Activated naive CD8-positive, alpha-beta T cell treated with anti-CD3 and anti-CD28 coated beads for 36 hours (primary cell): ENCODE measurements at places on chromosomes 12 and 14. TPM values are rescaled to one million over a fixed set of nuclear protein-coding genes. Genes with fewer than 3 reads are reported as not detected.

- H3K27me3 ChIP-seq = peaks cover 14% of the 10 kb centered on the region
- H3K36me3 ChIP-seq = no peaks in the 10 kb centered on the region
Measured at GRCh38 chr14:23052182-23052623, 5.1 kb downstream of the CDH24 start.

The LRRC43 gene
- 0.23 TPM for total RNA-seq

GRCh38 chr12:132563911-132564310 is 46.5 kb downstream of the LRCOL1 start:
- H3K4me1 ChIP-seq = peaks cover 5% of the 10 kb centered on the region
- H3K4me3 ChIP-seq = no peak overlapping the region
- DNase-seq = no peak

DNA sequence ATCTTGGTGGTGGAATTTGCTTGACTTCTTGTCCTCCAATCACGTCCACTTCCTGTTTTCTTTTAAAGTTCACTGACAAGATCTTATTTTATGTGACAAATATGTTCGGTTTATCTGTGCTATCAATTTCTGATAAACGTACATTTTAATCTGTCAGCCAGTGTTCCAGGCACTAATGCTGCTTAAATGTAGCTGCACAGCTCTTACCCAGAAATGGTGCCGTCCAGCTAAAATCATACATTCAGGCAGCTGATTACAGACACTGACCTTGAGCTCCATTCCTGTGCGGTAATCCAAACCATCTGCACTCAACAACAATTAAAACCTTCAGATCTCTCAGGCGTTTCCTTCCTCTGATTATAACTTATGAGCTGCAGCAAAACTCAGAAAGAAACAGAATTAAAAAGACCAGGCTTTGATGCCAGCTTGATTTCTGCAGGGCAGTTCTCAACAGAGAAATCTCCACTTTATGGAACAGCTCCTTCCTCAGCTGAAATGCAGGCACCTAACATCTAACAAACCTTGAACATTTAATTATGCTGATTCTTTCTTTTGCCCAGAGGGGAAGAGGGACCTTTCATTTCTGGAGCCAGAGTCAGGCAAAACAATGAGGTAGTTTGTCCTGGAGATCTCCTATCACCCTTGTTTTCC is 26.4 kb upstream of the RASSF3 start:
- peak overlapping the region; percentile 59 for H3K4me3 ChIP-seq
- DNase-seq = no peak

DNA sequence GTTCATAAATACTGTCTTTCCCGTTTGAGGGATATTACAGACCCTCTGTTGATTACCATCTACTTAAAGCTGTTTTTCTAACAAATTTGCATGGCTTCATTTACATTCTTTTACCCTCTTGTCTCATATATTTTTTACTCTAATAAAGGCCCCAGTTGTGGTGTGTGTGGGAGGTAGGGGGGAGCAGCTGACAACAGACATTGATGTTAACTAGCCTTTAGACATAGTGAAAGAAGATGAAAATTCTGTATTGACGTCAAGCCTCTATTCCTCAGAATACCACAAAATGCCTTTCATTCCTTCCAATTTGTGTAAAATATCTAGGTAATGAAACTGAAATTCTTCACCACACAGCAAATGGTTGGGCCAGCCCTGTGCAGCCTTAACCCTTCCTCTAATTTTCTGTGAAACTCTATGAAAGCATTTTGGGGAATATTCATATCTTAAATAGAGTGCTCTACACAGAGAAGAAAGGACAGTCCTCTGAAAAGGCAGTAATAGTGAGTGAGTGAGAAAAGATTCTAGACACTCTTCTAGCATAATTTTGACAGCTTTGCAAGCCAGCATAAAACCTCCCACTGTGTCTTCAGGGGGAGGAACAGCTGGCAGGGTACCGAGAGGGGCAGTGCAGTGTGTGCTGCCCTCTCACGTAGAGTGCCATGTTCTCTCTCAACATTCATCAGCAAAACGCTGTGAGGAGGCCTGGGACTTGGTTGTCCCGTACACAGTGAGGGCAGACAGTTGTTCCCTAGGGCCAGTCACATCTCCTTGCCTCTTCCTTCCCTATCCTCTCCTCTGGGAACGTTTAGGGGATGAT is 20.1 kb upstream of the CERS5 start:
- DNase-seq = no peak
- H3K36me3 ChIP-seq = peaks cover 4% of the 10 kb centered on the region
- H3K27ac ChIP-seq = peak overlapping the region; percentile 78
- no peak overlapping the region for H3K4me3 ChIP-seq
- H3K4me1 ChIP-seq = peaks cover 30% of the 10 kb centered on the region

The POTEM gene
- not detected for total RNA-seq
